ENCODE measurements at places on chromosomes 2 and 18. TPM values are rescaled to one million over a fixed set of nuclear protein-coding genes. Genes with fewer than 3 reads are reported as not detected.

The VWA3B gene
- total RNA-seq: not detected

The MRPL19 gene
- 46.5 TPM for total RNA-seq

DNA sequence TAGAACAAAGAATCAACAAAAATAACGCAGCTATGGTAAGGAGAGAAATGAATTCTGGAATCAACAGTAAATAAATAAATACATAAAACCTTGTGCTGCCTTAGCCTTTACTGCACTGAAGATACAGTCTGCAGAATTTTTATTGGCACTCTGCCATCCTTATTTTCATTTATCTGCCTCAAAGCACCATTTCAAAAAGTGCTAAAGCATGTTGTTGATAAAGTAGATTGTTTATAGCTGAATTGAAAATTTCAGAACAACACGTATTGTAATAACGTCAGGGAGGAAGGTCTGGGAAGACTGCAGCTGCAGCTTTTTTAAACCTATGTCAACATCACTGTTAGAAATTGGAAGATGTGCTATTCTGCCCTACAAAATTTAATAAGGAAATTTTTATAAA, 787.2 kb downstream of the PLCL1 start:
- DNase-seq: no peak

- DNase-seq: no peak
Observed at GRCh38 chr2:205169464-205169863, 512.8 kb upstream of the NRP2 start.

- DNase-seq: no peak
Observed at GRCh38 chr2:129293326-129293725, 686.1 kb upstream of the RAB6C start.

DNA sequence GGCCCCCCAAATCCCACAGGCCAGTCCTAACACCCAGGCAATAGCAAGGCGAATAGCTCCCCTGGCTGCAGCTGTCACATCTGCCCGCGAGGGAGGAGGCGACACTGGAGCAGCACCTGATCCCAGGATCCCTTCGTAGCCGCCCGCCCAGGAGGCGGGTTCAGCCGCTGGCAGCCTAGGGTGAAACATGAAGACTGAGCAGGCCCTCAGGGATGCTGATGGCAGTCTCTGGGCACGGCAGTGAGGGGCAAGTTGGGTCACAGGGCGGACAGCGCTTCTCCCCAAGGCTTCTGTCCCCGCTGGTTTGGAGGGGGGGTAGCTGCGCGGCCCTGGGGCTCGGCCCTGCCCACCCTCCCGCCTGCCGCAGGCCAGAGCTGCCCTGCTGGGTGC, 1.9 kb downstream of the DNMT3A start:
- DNase-seq: peak; percentile 8
